ENCODE measurements at places on chromosomes 3 and 15.

GRCh38 chr15:39239562-39239961, 341.3 kb upstream of the THBS1 start:
- no peak for DNase-seq

DNA sequence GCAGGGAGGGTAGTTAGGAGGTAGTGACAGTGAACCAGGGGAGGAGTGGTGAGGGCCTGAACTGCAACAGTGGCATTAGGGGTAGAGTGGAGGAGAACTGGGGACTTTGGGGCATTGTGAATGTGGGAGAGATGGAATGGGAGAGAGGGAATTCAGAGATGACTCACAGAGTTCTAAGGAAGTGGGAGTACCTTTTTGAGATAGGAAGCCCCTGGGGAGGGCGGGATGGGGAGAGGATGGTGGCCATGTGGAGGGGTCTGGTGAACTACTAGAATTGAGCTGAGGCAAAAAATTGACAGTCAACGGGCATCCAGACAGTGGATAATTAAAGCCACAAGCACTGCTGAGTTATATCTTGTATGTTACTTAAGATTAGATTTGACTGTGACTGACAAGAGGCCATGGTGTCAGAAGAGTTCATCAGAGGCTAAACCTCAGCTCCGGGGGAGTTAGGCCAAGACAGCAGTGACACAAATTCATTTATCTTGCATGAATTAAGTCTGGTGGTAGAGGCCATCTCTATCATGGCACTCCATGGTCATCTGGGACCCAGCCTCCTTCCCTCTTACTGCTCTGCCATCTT, 34.0 kb downstream of the PLEKHO2 start:
- no peak for DNase-seq

DNA sequence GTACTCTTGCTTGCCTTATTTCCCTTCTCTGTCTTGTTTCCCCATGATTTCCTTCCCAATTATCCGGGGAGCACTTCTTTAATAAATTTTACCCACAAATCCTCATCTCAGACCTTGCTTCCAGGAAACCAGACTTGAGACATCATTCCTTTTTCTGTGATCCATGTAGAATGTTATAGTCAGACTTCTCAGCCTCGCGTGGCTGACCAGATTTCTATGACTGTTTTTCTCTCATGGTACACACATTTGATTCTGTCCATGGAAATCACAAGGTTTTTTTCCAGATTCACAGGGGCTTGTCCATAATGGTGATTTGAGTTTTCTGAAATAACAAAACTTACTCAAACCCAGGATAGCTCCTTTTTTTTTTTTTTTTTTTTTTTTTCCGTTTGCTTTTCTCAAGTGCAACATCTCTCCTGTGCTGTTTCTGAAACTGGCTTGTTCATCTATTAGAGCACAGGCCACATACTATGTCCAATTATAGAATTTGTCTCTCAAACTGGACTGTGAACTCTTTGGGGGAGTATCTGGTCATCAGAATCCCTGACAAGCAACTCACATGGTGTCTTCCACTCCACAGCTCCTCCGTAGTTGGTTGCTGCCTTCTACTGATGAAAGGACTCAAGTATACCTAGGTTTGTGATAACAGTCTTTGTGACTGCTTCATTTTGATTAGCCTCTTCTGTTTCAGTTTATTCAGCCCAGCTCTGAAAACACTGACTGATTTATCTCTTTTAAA, 50.8 kb downstream of the RBMS3 start:
- DNase-seq = no peak

- DNase-seq = no peak
These were observed 79.8 kb downstream of the RBPMS2 start for GRCh38 chr15:64695561-64695992.

GRCh38 chr3:134313847-134314587, 60.2 kb downstream of the AMOTL2 start:
- no peak for DNase-seq

GRCh38 chr15:76996526-76997401, 1.8 kb downstream of the PSTPIP1 start:
- DNase-seq = no peak

- DNase-seq = no peak
These were observed 65.6 kb downstream of the SYNPR start for GRCh38 chr3:63343674-63344073.

GRCh38 chr3:148856384-148856783, 8.7 kb upstream of the CPA3 start:
- DNase-seq = no peak

DNA sequence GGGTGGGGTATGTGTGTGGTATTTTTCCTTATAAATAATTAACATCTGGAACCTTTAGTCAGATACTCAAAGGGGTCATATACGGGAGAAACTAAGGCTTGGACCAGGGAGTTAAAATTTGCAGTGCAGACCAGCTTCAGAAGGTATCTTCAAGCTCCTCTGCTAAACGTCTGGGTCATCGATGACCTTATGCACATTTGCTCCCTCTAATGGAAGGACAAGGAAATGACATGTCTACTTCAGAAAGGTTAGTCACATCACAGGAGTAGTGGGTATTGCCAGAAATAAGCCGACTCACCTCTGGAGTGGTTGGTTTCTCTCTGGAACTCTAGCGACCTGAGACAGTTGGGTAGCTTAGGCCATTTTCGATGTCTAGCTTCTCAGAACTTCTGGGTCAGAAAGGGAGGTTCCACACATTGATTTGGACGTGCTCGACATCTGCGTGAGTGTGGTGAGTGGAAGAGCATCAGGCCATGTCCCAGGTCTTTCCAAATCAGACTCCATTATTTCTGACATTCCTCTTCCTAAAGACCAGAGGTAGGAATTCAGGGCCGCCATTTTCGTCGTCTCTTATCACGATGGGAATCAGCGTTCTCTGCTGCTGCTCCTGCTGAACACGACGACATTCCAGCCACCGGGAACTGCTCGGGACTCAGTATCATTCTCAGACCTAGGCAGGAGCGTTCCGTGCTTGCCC, 31.8 kb upstream of the RASA2 start:
- peak; percentile 62 for DNase-seq

DNA sequence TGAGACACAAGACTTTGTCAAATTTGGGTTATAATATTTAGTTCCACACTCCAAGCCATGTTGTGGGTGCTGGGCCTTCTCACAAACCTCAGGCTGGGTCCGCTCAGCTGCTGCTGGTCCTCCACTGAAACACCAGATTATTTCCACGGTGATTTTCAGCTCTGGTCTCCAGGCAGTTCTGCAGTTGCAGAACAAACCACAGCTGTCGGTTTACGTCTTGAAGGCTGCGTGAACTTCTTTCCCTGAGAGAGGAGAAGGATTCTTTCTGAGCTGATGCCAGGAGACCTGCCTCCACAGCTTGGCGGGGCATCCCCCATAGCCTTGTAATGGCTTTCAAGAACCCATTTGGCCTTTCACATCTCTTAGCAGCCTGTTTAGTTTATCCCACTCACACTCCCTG, 16.2 kb downstream of the GALNT15 start:
- DNase-seq = no peak

GRCh38 chr3:115627180-115628074, 4.1 kb downstream of the GAP43 start:
- DNase-seq = no peak

DNA sequence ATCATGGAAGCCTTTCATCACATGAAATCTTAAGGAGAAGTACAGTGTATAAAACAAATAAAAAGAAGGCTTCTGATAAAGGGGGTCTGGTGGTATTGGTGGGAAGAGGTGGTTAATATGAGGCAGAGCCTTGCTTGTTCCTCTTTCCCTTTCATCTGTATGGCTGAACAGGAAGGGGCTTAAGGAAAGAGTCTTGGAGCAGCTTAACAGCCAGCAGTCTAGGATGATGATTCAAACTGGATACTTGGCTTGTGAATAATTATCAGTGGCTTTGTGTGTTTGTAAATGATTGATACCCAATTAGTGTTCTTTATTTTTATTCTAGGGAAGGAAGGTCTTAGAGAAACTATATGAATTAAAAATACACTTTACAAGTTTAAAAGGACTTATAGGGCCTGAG, 29.1 kb upstream of the TCAIM start:
- DNase-seq = no peak

DNA sequence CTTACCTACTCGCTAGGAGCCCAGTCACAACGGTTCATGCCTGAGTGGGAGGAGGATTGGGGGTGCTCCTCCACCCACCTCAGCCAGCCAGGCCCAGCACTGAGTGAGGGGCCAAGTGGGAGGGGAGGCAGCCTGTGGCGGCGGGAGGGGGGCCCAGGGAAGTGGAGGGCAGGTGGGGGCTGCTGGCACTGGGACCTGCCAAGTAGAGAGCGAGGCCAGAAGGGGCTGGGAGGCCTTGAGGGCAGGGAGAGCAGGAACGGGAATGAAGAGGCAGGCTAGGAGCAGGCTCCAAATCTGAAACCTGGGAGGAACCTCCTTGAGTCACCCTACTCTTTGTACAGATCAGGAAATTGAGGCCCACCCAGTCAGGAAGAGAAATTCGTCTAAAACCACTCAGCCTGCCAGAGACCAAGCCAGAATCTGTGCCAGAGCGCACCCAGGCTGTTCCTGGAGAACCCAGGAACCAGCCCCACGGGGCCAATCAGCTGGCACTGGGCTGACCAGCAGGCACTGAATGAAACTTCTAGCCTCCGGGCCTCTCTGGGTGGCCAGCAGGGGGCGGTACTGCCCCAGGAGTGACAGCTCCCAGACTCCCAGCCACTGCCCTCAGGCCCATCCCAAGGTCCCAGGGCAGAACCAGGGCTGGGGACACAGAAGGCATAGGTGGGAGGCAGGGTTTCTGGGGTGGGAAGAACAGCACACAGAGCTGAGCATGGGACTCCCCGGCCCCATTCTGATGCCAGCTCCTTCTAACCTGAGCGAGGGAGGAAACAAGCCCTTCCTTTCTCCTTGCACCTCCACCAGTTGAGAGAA, 14.8 kb upstream of the CYP11A1 start:
- peak; percentile 71 for DNase-seq

- DNase-seq = no peak
These were observed 17.4 kb downstream of the NDUFB5 start for GRCh38 chr3:179622023-179622422.

DNA sequence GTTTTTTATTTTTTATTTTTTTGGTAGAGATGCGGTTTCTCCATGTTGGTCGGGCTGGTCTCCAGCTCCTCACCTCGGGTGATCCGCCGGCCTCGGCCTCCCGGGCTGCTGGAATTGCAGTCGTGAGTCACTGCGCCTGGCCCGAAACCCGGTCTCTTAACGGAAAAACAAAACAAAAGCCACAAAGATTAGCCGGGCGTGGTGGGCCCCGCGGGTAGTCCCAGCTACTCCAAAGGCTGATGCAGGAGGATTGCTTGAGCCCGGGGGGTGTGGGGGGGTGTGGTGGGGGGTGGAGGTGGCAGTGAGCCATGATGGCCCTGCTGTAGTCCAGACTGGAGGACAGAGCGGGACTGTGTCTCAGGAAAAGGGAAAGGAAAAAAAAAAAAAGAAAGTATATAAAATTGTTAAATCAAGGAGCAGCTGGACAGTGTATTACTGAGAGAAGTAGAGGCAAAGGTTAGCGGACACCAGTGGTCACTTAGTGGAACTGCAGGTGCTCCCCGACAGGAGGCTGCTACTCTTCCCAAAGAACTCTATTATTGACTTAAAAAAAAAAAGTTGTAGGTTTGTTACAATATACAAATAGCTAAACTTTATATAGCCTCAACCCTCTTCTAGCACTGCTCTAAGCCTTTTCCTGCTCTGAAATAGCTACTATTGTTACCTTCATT, 30.3 kb upstream of the TUBGCP5 start:
- no peak for DNase-seq

GRCh38 chr3:87120881-87121280, 106.2 kb upstream of the CHMP2B start:
- DNase-seq = no peak

DNA sequence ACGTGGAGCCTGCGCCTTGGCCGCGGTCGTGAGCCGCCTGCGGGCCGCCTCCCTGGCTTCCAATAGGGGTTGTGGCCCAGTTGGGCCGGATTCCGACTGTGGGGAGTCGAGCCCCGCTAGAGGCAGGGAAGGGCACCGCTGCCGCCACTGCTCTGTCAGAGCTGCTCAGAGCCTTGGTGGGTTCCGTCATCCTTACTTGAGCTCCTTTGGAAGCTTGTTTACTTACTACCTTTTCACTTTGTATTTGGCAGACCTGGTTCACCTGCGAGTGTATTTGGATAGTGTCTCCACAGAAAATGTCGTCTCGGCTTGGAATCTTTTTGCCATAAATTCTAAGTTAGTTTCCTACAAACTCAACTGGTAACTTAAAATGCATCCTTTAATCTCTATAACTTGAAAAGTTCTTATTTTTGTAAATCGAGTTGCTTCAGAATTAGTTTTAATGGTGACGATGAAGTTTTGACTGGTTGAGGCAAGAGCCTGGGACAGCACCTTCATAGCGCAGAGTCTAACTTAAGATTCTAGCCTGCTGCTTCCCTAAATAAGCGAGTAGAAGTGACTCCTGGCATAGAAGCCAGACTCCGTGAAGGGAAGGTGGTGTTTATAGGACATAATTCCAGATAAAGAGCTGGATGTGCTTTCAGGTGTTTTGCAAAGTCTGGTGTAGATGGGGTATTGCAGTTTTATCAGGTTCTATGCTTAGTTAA, 800 bp downstream of the DAG1 start:
- no peak for DNase-seq

- DNase-seq = no peak
These were observed 4.7 kb downstream of the BAHD1 start for GRCh38 chr15:40445421-40445922.

- peak; percentile 28 for DNase-seq
These were observed 55.5 kb downstream of the FNDC3B start for GRCh38 chr3:172094621-172095557.

- no peak for DNase-seq
These were observed 207.8 kb downstream of the PLCL2 start for GRCh38 chr3:17092583-17092933.

DNA sequence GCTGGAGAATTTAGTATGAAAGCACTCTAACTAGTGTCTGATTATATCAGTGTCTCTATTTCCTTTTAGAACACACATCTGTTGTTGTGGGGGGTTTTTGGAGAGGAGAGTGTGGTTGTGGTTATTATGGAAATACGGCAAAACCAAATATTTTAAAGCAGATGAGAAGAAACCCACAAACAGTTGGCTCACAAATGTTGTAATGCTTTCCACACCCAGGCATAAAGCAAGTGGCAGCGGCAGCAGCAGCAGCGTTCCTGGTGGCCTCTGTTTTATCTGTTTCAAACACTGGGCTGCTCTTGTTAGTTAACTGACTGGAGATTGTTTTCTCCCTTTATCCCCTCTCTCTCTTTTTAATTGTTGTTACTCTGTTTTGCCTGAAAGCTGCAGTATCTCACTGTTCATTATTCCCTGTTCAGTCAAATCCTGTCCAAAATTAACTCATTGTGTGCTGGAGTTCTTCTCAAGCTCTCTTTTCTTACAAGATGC, 1045.5 kb upstream of the NR2F2 start:
- no peak for DNase-seq

- no peak for DNase-seq
These were observed 11.3 kb downstream of the LDHAL6B start for GRCh38 chr15:59217876-59218498.

- peak; percentile 38 for DNase-seq
These were observed 775 bp downstream of the CCNDBP1 start for GRCh38 chr15:43186003-43186353.

- DNase-seq = no peak
These were observed 151.4 kb downstream of the POLR2M start for GRCh38 chr15:57857871-57858270.
